ENCODE measurements at places on chromosomes 3 and 15.

DNA sequence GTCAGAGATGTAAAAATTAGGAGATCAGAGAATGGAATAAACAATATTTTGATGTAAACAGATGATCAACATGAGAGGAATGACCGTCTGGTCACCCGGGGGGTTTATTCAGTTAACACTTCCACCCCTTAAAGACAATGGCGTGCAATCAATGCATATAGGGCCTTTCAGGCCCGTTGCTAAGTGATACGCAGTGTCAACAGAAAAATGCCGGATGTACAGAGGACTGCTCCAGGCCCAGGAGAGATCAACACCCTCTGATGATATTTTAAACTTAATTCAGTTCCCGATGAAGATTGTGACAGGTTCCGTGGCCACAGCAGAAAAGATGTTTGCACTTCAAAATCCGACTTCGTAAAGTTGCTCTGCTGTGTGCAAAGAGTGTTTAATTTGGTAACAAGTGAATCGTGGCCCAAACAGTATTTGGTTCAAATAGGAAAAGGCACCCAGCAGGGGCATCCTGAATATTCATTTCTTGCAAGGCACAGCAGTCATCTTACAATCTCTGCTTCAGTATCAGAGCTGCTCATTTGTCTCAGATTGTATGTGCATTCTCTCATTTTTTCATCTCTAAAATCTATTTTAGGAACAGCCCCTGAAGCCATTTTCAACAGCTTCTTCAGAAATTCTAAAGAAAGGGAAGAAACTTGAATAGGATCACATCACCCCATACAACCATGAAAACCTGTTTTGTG lies 72.6 kb downstream of the FOXB1 start:
- DNase-seq = no peak

DNA sequence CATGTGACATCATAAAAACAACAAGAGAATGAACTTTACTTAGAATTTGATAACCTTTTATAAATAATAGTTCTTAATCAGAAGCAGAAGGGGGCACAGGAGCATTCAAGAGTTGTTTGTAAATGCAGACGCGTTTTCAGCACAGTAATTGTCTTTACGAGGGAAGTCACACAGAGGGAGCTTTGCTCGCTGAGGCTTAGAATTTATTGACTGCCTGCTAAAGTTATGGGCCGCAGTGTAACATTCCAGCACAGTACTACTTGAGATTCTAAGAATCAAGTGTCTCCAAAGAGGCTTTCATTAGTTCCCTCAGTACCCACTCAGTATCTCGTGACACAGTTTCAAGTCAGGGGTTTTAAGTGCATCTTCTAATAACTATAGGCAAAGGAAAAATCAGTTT lies 288.7 kb downstream of the NR2F2 start:
- no peak for DNase-seq

DNA sequence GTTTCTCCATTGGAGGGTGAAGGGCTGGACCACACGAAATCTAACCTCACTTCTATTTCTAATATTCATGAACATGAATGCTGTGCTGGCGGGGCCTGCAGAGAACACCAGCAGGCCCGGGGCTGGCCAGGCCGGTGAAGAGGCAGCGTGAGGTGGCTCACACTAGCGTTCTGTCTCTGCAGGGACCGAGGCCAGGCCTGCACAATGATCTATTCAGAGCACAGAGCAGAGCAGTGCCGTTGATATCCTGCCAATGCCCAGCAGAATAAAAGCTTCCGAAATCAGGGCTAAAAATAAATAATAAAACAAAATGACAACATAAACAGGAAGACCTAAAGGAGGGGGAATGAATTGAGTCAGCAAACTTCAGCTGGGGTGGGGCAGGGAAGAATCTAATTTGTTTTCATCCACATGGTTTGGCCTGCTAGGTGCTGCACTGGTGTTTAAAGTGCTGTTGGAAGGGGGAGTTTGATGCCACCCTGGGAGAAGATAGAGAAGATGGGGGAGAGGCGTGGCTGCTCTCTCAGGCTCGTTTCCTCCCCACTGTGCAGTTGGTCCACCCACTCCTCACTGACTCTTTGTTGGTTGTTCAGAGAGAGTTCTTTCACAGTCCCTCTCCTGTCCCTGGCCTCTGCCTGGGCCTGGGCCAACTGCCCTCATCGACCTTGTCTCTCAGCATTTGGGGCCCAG lies 837.1 kb downstream of the AGBL1 start:
- no peak for DNase-seq

GRCh38 chr15:45855907-45856579 lies 221.2 kb downstream of the SQOR start:
- no peak for DNase-seq

DNA sequence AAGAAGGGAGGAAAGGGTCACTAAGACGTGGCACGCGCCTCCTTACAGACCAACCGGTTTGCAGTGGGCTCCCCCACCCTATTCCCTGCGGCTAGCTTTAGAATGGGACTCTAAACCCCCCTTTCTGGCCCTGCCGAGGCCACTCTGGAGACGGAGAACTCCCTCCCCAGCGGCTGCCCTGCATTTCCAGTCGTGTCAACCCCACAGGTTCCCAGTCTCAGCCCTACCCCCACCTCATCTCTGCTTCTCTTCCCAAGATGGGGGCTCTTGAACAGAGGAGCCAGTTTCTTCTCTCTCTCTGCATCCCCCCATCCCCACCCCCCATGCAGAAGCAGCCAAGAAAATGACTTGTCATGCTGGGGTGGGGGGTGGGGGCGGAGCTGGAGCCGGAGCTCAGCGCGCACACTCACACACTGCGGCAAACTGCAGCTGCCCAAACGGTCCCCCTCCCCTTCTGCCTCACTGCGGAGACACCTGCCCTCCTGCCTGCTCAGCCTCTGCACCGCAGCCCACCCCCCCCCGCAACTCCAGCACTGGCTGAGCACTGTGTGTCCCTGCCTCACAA lies 871 bp downstream of the MAP1A start:
- peak; percentile 83 for DNase-seq

GRCh38 chr3:42025370-42026138 lies 63.7 kb upstream of the ULK4 start:
- peak; percentile 96 for DNase-seq

All from fibroblast of skin of right biceps (primary cell).